WERI-Rb-1 (cell line): ENCODE measurements at places on chromosomes 2 and 18.

DNA sequence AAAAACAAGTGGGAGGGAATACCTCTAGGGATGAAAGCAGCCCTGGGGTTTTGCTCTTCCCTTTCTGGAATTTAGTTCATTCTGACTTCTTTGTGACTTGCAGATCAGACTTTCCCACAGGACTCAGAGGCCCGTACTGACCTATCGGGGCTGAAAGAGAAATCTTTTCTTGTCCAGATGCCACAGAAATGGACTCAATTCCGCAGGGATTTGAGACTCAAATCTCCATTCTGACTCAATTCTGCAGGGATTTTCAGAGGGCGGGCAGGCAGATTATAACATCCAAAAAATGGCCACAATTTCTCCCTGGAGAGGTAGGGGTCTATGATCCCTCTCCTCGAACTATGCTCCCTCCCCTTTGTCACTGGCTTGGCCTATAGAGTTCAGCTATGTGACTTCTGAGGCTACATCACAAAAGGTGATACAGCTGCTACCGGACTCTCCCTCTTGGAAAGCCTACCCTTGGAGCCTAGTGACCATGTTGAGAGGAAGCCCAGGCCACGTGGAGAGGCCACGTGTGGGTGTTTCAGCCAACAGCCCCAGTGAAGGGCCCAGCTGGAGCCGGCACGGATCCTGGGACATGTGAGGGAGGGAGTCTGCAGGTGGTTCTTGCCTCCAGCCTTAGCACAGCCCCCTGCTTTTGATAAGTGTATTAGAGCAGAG lies 4.8 kb upstream of the EFHD1 start:
- DNase-seq: no peak

- DNase-seq: peak; percentile 26
Measured at GRCh38 chr2:18435426-18436037, 124.9 kb downstream of the RDH14 start.

- DNase-seq: no peak
Measured at GRCh38 chr2:73611193-73611592, 31.0 kb downstream of the NAT8 start.

DNA sequence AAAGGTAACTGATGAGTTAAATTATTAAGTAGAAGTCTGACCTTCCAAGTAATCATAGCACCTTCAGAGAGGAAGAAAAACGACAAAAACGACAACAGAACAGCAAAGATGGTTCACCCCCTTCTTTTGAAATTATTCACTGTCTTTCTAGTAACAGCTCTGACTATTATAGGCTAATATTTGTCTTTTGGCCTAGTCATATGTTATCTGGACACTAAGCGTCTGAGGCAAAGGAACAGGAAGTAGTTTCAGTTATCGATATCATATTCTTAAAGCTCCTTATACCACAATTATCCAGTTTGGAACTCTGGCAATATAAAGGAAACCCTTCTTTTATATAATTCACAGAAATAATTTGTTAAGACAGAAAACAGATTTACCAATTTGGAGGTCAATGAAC lies 27.6 kb upstream of the SLC40A1 start:
- DNase-seq: no peak

- peak; percentile 54 for DNase-seq
Measured at GRCh38 chr2:158755310-158756087, 39.6 kb upstream of the DAPL1 start.

GRCh38 chr2:182831921-182832320 lies 34.5 kb downstream of the FRZB start:
- no peak for DNase-seq

DNA sequence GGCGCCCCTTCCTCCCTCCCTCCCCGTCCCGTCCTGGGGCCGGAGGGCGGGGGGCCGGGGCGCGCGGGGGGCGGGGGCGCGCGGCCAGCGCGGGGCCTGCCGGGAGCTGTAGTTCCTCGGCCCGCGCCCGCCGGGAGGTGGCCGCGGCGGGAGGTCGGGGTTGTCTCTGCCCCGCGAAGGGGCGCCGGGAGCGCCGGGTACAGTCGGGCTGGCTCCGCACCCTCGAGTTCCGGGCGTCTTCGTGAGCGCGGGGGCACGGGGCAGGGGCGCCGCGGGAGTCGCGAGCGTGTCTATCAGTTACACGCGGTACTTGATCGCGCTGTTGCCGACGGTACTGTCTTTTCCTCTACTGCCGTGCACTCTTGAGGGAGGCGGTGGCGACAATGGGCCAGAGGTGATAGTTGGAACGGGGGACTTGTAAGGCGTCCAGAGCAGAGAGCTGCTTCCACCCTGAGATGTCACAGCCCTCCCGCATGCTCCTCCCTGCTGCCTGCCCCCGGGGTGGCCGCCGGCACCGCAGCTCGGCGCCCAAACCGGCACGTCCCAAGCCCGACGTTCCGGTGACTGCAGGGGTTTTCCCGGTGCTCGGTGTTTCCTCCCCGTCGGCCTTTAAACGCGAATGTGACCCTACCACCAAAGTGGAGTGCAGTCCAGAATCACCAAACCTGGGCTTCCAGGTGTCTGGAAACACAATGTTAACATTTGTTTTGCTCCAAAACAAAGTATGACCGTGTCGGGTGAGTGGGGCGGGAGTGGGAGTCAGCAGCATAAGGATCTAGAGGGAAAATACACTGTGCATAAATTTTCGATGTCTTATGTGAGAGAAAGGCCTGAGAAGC lies at the start of gene PRKD3:
Gene PRKD3, minus strand, starts transcription at position 48 of the 839 bp plus-strand sequence. CDS start 8,309 bp downstream, outside the sequence.
- peak; percentile 69 for DNase-seq

- DNase-seq: no peak
Measured at GRCh38 chr2:218292048-218293014, at the start of gene TMBIM1. Gene TMBIM1 (minus strand): TSS chr2:218292503. CDS start chr2:218282141, 10,362 bp downstream.

GRCh38 chr18:10798727-10799550 lies 273.1 kb downstream of the NAPG start:
- no peak for DNase-seq

DNA sequence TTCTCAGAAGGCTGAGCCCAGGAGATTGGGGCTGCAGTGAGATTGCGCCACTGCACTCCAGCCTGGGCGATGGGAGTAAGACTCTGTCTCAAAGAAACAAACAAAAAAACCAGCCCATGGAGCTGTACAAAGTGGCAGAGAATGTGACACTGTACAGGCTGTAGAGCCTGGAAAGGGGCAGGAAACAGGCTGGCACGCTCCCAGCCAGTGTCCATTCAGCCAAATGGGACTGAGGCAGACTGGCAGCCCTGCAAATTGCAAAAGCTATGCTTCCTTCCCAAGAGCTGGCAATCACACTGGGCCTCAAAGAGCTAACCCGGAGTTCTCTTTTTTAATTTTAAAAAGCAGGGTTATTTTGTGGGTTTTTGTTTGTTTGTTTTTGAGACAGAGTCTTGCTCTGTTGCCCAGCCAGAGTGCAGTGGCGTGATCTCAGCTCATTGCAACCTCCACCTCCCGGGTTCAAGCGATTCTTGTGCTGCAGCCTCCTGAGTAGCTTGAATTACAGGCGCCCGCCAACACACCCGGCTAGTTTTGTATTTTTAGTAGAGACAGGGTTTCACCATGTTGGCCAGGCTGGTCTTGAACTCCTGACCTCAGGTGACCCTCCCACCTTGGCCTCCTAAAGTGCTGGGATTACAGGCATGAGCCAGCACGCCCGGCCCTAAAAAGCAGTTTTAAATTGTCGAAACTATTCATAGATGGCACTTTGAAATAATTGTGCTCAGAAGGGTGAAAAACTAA lies 42.8 kb downstream of the SCRN3 start:
- DNase-seq: no peak

GRCh38 chr2:148622366-148622765 lies 22.2 kb upstream of the EPC2 start:
- DNase-seq: no peak

DNA sequence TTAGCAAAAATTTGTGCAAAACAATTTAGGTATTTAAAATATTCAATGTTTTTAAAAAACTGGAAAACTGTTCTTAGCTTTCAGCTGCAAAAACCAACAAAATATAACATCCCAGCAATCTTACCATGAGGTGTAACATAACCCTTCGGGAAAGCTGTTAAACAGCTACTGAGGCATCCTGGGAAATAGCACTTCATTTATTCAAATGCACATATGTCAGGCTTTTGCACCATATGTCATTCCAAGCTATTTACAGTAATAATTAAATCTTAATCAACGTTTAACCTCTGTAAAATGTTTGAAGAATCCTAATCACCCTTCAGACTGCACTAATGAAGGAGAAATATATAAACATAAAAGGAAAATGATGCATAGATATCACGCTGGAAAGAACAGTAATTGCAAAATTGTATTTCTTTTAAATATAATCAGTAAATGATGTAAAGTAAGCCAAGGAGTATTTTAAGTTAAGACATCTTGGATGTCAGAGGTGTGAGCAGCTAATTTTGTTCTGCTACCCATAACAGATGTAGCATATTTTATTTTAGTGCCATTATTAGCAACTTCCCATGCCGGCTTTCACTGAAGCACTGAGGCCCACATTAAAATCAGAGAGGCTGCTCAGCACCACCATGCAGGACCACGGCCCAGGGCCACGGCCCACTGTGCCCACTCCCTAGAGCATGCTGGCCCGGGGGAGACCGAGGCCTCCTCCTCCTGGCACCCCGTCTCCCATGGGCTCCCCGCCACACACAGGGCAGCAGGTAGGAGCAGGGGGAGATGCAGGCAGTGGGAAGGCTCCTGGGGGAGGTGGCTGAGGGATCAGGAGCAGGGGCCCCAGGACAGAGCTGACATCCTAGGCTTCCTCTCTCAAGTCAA lies 30.9 kb downstream of the EMX1 start:
- DNase-seq: no peak

DNA sequence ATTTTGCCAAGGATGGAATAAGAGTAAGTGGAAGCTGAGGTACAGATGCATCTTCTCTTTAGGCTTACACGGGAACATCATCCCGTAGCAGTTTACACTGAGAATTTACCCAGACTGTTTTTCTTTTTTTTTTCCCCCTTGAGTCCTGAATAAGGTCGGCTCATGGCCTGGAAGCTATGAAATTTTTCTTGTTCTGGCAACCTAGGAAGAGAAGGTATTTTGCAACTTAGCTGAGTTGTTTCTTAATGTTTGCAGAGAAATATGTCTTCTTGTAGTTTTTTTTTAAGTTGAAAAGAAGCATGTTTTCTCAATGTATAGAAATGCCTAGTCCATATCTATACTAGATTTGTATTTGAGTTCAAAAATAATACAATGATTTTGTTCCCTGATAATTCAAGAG lies 712.5 kb downstream of the TDRD15 start:
- no peak for DNase-seq

- peak; percentile 68 for DNase-seq
Measured at GRCh38 chr2:67954093-67954748, 108.6 kb downstream of the C1D start.

DNA sequence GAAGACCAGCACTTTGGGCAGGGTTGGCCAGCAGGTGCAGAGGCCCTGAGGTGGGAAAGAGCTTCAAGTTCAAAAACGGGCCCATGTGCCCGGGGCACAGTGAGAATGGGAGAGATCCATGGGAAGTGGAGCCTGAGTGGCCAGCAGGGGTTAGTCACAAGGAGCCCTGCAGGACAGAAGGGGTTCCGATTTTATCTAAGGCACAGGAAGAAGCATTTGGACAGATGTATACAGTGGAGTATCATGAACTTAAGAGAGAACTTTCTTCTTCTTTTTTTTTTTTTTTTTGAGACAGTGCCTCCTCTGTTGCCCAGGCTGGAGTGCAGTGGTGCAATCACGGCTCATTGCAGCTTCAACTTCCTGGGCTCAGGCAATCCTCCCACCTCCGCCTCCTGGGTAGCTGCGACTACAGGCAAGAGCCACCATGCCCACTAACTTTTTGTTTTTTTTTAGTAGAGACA lies 24.0 kb downstream of the WIPF1 start:
- DNase-seq: no peak

- DNase-seq: no peak
Measured at GRCh38 chr18:49177812-49178211, 227.0 kb upstream of the SMAD7 start.

- no peak for DNase-seq
Measured at GRCh38 chr18:32934201-32934600, 161.4 kb upstream of the KLHL14 start.

DNA sequence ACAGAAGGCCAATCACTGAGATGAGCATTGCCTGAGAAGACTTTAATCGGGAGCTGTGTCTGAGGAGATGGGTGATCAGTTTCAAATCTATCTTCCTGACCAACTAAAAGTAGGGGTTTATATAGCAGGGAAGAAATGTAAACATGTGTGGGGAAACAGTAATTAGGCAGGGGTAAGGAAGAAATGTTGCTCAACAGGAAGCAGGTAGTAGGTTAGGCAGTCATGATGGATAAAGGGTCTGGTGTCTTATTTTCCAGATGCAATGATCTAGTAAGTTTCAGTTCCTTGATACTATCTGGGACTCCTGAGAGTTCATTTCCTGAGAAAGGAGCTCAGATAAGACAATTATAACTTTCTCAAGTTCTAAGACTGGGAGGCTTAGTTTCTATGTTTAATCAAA lies 33.8 kb upstream of the DNAJC10 start:
- DNase-seq: no peak

- no peak for DNase-seq
Measured at GRCh38 chr2:172082105-172082943, 3.0 kb upstream of the DLX1 start.

DNA sequence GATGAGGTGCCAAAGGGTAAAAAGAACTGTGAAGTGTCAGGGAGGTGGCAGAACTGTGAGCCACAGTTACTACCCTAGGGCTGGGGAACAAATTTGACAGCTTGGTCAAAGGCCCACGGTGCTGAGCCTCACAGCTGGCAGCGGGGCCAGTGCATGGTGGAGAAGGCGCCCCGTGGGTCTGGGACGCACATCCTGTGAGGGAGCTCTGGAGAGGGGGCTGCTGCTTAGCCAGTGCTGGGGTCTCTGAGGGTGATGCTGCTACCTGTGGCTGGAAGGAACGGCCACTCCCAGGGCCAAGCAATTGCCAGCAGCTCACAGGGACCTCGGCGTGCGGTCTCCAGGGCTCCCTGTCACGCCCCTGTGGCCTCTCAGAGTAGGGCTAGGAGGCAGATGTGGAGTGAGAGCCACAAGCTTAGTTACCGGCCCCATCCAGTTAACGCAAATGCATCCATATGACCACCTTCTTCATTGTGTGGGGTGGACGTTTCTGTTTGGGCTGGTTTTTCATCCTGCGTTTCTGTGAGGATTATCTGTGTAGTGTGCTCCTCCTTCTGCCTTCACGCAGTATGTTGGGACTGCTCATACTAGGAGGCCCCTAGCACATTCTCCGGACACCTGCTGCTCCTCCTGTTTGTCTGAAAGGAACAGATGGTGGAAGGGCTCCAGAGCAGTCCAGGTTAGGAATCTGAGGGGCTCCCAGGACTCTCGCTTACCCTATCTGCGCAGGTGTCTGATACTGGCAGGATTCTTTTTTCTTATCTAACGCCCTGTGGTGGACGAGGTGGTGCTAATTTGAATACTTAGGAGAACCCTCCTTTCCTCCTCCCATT lies 26.0 kb downstream of the STK25 start:
- peak; percentile 78 for DNase-seq
